Stimulated activated naive CD8-positive, alpha-beta T cell treated with anti-CD3 and anti-CD28 coated beads, Interleukin-15, Interleukin-2, amounts not matched to agents 100 U/mL and 50 U/mL, for 24 hours (primary cell): ENCODE measurements at places on chromosomes 12 and 14.

DNA sequence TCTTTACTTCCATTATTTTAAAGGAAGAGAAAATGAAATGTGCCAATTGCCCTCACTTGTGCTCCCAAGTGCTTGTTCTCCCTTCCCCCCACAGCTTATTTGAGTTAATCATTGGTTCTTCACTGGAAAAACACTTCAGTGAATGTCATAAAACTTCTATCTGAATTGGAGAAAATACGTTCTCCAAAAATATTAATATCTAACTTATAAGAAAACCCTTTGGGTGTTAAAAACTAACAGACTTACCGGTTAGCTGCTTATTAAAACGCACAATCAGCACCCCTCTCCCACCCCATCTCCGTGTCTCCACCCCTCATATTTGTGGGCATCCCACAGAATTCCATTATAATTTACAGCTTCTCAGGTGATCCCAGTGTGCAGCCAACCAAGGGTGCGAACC, 31.7 kb downstream of the PLEKHA5 start:
- DNase-seq = no peak

GRCh38 chr12:19666070-19666469, 226.8 kb downstream of the AEBP2 start:
- no peak for DNase-seq

- no peak for DNase-seq
These were observed 2.7 kb upstream of the SCARB1 start for GRCh38 chr12:124866195-124866882.

DNA sequence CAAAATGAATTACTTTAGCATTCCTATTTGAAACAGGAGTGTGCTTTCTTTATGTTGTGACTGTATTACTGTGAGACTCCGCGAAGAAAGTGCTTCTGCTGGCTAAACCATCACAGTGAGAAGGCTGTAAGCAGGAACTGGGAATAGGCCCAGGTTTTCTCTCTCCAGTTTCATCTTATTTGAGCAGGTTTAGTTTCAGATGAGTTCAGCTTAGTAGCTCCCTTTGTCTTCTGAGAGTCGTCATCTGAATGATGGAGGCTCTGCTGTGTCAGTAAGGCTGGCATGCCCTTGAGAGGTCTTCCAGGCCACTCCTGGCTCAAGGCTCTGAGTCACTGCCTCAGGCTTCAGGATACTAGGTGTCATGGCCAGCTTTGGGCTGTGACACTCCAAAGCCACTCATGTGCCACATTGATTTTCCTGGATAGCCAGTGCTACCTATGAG, 205.6 kb upstream of the RGS6 start:
- no peak for DNase-seq

DNA sequence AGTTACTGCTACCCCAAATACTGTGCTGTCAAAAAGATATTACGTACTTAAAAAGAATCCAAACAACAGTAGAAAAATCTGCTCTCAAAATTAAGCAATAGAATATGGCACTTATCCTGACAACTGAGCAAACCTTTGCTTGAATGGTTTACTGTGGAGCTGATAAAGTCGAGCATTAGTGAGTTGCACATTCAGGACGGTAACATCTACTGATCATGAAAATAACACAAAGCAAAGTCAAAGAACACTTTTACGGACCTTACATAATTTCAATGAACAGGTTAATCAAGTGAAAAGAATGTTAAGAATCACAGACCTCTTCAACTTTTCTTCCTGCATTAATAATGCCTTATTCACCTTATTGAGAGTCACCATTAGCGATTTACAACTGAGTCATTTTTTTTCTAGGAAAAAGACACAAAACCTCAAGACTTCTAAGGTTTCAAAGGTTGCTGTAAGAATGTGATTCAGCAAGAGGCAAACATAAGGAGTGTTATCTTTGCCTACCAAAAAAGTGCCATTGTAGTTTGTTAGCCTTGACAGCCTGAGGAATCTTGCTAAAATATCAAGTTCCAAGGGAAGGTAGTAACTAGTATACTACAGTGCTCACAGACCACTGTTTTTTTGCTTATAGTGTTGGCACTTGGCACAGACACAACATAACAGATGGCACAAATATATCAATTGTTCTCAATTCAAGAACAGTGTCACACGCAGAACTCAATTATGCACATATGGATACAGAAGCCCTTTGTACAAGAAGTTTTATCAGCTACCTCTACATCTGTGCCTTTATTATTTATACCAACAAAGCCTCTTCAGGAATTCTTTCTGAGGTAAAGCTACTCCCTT, 334.2 kb upstream of the RPL10L start:
- no peak for DNase-seq

DNA sequence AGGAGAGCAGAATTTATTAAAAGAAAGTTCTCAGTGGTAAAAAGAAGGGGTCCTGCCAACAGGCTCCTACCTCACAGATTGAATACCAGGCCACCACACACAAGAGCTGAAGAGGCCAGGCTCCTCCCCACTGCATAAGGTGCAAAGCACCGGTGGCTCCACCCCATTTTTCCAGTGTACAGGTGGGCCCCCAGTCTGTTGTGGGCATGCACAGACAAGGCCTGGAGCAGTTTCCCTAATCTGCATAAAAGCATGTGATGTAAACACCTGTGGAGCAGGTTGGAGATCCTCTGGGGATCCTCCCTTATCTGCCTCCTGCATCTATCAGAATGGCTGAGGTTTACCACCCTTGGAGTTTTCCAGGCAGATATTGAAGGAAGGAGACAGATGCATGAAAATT, 45.7 kb upstream of the PDZRN4 start:
- no peak for DNase-seq

GRCh38 chr14:102493096-102493495, 16.5 kb downstream of the ANKRD9 start:
- DNase-seq = no peak

- peak; percentile 90 for DNase-seq
These were observed 1165.4 kb downstream of the TMEM121 start for GRCh38 chr14:106691601-106692291.

GRCh38 chr12:114740448-114740847, 56.5 kb upstream of the TBX3 start:
- no peak for DNase-seq

DNA sequence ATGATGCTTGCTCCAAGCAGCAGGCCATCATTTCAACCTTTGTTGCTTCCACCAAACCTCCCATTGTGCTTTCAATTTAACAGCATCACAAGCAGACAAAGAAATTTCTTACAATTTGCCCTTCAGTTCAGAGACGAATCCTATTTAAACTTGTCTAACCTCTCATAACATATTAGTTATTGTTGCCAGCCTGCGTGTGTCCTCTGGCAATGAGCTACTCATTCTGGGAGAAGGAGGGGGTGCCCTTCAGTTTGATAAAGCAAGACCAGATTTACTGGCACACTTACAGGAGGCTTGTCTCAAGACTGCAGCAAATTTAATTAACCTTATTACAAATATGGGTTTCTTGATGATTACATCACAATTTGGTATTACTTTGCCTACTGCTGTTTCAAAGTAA, 203.6 kb upstream of the SOX5 start:
- no peak for DNase-seq

GRCh38 chr12:127343940-127344339, 923.0 kb upstream of the TMEM132C start:
- no peak for DNase-seq

DNA sequence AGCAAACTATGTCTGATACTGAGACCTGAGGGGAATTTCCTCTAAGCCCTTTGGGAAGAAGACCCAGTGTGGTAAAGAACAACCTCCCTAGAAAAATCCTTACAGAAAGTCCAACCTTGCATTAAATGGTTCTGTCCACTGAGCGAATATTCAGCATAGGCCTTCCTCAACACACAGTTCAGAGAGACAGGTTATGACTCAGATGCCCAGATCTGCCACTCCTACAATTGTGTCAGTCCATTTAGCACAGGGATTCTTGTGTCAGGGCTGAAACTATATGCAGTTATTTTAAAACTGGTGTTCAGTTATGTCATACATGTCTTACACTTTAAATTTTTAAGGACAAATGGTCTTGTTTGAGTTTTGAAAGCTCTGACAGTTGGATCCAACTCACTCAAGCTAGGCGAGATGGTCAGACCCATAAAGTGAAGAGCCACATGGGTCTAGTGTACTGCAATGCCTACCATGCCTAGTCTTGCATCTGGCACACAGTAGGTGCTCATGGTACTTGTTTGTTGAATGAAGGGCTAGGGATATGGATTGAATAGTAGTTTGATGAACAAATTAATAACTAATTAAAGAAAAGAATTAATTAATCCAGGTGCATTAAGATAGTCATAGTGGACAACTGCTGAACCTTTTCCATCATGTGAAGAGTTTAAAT, 207.5 kb upstream of the PWP1 start:
- DNase-seq = no peak

GRCh38 chr12:113232089-113232839, 11.0 kb downstream of the TPCN1 start:
- no peak for DNase-seq

DNA sequence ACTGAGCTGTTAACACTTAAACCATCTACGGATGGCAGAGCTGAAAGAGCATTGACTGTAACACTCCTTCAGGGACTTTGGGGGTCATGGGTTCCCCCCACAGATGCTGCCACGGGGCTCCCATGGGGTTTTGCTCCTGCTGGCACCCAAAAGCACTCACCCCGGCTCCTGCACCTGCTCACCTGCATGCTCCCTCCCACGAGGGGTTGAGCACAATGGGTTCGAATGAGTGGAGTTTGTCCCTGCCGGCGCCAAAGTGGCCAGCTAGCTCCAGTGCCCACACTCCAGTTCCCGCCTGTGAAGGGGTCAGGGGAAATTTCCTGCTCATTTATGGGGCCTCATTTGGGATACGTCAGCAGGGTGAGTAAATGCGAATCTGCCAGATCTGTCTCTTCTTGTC, 40.7 kb downstream of the TNFAIP2 start:
- DNase-seq = no peak

DNA sequence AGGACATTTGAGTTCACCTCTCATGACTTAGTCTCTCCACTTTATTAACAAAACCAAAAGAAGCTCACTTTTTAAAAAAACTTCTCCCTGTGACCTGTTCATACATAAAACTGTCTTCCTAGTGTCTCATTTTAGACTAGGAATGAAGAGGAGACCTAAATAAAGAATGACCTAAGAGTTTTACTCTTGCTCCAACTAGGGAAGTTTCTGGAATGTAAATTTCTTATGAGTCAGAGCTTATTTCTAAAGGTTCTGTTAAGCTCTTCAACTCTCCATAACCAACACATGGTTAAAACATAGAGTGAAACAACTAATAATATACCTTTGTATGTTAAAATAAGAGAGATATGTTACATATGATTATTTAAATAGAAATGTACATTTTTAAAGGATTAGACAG, 369.8 kb downstream of the EMP1 start:
- DNase-seq = no peak

- no peak for DNase-seq
These were observed 23.8 kb upstream of the CATSPERB start for GRCh38 chr14:91755570-91756295.

GRCh38 chr14:54627540-54628363, 60.8 kb downstream of the SAMD4A start:
- peak; percentile 33 for DNase-seq

DNA sequence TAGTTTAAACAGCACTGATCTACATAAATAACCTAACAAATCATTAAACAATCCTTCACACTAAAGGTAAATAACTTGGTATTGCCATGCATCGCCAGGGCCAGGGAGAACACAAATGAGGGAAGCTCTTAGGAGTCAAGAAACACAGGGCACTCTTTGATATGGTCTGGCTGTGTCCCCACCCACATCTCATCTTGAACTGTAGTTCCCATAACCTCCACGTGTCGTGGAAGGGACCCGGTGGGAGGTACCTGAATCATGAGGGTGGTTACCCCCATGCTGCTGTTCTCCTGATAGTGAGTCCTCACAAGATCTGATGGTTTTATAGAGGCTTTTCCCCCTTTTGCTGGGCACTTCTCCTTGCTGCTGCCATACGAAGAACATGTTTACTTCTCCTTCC, 17.3 kb downstream of the TMEM132D start:
- DNase-seq = no peak

DNA sequence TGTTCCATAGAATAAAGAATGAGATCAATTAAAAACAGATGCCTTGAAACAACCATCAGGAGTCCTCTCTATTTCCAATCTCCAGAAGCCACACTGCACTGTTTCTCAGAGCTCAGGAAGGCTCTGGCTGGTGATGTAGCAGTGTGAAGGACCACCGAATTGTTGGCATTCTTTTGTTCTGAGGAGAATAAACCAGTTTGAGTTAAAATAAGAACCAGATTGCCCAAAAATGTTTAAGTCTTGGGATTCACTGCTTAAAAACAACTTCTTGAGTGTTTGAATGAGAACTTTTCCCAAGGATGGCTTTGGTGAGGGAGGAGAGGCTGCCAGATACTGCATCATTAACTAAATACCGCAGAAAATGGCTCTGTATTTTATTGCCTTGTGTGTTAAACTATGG, 341.2 kb downstream of the C12orf75 start:
- no peak for DNase-seq

DNA sequence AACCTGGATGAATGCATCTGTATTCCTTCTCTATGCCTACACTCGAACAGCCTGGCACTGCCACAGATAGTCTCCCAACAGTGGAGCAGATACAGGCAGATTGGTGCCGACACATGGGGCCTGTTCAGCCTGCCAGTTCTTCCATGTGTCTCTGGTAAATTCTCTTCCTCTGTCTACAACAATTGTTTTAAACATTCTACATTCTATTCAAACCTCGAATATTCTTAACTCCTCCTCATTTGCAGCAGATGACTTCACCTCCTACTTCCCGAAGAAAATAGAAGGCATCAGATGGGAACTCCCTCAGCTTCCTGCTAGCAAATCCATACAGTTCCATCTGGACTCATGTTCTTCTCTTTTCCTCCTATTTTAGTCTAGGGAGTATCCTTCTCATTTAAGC, 43.1 kb upstream of the OTOGL start:
- DNase-seq = no peak

DNA sequence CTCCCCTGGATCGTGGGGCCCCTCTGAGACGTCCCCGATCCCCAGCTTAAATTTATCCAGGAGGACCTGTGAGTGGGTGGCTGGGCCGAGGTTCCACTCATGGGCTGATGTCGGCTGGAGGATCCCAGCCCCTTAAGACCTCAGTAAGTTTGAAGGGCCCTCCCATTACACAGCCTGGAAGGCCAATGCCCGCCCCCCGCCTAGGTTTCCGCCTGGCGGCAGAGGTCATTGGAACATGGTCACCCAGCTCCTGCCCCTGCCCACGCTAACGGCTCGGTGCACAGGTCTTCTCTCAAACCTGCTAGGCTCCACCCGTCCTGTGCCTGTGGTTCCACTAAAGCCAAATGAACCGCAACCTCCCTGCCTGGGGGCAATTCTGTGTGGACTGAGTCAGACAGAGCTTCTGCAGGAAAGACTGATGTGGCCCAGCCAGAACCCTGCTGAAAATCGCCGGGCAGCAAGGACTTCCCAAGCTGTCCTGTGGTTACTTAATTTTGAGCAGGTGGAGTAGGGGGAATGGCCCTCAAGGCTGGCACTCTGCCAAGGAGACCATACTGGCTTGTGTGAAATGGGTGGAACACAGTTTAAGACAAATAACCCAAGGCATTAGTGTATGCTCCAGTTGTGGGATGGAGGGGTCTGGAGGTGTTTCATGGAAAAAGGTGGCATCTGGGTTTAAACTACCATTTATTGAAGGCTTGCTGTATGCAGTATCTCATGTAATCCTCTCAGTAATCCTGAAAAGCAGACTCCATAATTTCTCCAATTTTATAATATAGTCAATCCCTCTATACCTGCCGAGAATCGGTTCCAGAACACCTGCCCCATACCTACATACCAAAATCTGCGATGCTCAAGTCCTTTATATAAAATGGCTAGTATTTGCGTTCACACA, 903 bp upstream of the NT5DC3 start:
- DNase-seq = peak; percentile 53
